ENCODE measurements at places on chromosomes 7 and 10.

DNA sequence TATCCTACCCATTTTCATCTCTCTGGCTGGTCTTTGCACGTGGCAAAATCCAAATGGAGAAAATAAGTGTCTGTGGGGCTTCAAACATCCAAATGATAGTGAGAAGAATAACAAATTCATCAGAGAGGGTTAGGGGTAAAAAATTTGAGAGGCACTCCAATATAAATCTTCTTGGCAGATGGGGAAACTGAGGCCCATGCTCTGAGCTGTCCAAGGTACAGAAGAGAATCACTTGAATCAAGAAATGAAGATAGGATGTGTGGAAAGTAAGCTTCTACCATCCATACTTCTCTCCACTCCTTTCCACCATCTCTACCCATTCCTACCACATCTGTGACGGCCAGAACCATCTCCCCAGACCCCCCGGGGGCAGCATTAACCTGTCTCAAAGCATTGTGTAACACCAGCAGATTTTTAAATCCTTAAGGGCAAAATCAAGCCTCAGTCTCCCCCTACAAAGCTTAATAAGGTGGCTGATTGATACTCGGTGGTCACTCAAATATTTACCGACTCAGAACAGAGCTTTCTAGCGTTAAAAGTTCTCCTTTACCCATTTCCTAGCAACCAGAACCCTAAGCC, 818 bp downstream of the GOT1 start:
- no peak for DNase-seq

DNA sequence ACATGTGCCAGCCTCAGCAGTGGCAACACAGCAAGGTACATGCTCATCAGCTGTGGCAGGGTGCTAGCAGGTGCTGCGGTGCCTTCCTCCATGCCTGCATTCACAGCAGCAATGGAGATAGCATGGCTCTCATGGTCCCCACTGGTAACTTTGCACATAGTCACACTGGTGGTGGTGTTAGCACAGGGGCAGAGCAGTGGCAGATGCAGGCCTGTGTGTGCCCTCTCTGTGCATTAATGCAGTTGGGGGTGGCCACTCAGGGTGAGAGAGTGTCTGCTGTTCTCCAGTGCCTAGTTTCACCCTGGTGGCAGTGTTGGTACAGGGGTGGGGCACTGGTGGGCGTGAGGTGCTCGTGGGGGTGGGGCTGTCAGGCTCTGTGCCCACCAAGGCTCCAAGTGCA, 17.7 kb upstream of the PPP1R3A start:
- DNase-seq = no peak

DNA sequence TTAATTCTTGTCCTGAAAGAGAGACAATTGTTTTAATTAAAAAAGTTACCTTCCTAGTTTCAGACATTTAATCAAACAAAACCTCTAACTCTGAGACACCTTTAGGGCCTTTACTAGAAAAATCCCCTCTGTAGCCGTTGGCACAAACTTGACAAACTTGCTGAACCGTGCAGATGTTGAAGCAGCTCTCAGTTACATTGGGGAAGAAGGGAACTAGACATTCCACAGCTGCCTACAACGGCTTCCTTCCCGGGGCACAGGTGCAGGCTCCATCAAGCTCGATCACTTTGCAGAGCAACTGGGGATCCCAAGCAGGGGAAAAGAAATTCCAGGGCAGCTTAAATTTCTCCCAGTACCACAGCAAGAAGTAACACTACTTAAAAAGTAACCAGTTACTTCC, 141.3 kb downstream of the SKAP2 start:
- peak; percentile 68 for DNase-seq

DNA sequence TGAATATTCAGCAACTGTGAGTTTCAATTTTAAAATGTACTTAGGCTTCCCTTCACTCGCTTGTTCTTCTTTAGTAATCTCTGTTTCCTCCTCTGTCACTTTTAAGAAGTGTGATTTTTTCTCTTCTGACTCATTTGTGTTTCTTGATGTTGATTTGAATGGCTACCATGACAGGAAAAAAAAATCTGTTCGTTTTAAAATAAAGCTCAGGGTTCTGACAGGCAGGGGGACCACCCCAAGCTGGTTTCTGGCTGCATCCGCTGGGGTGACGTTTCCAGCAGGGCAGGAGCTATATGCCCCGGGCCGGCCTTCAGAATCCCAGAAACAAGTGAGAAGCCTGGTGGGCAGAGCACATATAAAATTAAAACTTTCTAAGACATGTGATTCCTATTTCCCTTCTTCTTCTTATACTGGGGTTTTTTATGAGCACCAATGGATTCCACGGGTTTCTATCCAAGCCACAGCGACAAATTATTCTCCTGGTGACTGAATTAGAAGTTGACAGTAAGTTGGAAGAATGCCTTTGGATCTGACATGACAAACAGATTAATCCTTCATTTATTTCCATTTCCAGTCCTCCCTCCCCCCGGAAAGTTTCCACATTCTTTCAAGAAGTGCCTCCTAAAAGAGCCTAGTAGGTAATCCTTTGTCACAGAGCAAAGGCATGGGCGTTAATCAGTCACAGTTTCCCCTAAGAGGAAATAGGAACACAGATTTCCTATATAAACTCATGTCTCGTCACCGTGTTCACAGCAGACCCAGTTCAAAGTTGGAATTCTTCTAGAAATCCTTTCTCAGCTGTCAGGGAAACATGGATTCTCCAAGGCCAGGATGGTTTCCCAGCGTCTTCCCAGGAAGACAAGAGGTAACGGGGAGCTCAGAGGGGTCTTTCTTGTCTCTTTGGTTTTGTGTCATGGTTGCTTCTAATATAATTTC, 79.9 kb downstream of the PTPRE start:
- no peak for DNase-seq

DNA sequence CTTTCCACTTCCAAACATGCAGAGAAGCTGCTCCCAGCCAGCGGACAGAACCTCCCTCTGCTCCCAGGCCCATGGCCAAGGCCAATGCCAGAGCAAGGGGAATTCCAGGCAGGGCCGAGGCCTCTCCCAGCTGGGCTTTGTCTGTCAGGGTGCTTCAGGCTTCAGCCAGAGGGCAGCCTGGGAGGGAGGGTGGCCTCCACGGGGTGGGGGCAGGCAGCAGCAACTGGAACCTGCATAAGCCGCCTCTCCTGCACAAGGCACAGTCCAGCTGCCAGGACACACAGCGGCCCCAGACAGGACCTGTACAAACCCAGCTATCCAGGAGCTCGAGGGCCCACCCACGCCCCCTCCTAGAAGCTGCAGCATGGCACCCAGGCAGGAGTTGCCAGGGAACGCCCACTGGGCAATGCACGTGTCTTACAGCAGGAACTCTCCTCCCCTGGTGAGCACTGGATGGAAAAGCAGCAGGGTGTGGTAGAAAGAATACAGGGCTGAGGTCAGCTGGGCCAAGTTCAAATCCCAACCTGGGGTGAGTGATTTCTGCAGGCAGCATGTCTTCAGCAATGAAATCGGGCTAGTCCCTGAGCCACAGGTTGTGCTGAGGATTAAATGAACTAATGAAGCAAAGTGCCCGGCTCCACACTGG, 7.6 kb downstream of the FAM53B start:
- DNase-seq = no peak

GRCh38 chr7:77544518-77544917, 7.4 kb downstream of the PTPN12 start:
- no peak for DNase-seq

- no peak for DNase-seq
These were observed 145.9 kb downstream of the CREB5 start for GRCh38 chr7:28558236-28558635.

DNA sequence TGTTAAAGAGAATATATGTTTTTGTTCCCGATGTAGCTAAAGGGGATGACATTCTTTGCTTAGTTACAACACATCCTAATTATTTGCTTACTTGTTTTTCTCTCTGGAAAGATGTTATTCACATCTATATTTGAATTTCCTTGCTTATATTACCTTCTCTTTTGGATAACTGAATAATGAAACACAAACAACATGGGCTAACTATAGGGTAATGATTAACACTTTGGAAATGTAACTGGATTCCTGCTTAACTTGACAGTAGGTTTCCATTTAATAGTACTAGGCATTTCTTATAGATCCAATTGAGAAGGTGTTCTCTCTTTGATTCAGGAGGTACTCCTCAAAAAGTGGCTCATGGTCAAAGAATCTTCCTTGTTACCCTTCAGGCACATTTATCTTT, 141.1 kb downstream of the CCSER2 start:
- no peak for DNase-seq
